ENCODE measurements at places on chromosomes 1 and 21.

- no peak for DNase-seq
Measured at GRCh38 chr1:198641501-198641900, 2.7 kb downstream of the PTPRC start.

- no peak for DNase-seq
Measured at GRCh38 chr1:166202546-166202945, 35.7 kb upstream of the FAM78B start.

DNA sequence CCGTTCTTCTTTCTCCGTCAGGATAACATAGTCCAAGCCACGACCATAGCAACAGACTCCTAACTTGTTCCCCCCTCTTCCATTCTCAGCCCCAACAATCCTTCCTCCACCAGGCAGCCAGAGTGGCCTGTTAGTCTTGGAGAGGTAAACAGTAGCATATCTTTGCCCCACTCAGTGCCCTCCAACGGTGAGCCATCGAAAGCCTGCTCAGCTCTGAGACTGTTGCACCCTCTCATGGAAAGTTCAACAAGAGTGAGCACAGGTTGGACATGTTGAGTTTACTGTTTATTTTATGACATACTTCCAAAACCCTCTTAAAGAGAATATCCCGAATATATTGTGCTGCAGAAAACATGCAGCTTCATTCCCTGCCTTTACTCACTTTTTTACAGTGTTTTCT is 30.1 kb upstream of the BACE2 start:
- DNase-seq: no peak

DNA sequence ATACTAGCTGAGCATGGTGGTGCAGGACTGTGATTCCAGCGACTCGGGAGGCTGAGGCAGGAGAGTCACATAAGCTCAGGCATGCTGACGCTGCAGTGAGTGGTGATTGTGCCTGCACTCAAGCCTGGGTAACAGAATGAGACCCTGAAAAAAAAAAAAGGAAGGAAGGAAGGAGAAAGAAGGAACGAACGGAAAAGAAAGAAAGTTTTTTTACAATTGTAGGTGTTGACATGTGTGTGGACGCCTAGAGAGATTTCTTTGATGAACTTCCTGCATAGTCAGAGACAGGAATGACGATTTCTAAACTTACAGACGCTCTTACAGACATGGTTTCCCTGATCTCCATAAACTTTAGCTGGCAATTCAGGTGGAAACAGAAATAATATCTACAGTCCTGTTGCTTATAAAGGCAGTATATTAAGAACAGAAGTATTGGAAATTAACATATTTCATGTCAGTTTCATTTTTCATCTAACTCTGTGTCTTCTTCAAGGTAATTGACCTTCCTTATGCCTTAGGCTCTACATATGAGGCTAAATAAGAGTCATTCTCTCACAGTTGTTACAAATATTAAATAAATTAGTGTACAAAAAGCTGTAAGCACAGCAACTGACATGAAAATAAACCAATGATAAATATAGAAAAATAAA is 4.1 kb downstream of the SAMSN1 start:
- no peak for DNase-seq

- no peak for DNase-seq
Measured at GRCh38 chr21:16037421-16037955, 307.7 kb downstream of the USP25 start.

DNA sequence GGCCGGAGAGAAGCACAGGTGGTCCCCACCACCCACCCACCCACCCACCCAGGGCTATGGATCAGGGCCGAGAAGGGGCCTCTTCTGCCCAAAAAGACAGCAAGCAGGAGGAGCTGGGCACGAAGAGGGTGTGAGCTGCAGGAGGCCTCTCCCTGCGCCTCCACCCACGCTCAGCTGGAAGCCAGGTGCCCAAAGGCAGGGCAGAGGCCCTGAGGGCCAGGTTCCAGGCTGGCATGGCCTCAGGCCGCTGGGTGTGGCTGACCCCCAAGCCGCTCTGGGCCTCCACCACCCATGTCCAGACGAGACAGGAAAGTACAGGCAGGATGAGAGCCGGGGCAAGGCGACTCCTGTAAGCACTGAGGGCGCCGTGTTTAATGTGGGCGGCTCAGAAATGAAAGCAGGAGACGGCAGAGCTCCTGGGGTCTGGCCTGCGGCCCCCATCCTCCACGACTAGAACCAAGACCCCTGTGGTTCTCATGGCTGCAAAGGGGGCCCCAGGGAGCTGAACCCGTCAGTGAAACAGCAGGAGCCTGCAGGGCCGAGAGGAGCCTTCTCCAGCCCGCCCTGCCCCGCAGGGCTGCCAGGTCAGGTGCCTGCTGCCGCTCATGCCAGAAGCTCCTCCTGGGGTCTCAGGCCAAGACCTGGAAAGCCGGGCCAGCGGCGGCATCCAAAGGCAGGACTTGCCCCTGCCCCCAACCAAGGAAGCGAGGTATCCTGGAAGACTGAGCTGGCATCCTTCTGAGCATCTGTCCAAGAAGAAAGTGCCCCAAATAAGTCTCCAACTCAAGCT is 56.0 kb downstream of the MEGF6 start:
- DNase-seq: no peak

- peak; percentile 26 for DNase-seq
Measured at GRCh38 chr1:966135-966703, at the start of gene PLEKHN1. Gene PLEKHN1 (plus strand): TSS chr1:966482. CDS start chr1:966532, 50 bp downstream.

GRCh38 chr1:246355411-246356230 is 151.5 kb downstream of the SMYD3 start:
- no peak for DNase-seq

All from left cardiac atrium (tissue), 4 donors.